ENCODE measurements at places on chromosomes 12 and 14.

- no peak for DNase-seq
Measured at GRCh38 chr14:90551070-90551704, 154.4 kb downstream of the CALM1 start.

GRCh38 chr12:127925971-127926370 is 341.0 kb upstream of the TMEM132C start:
- no peak for DNase-seq

DNA sequence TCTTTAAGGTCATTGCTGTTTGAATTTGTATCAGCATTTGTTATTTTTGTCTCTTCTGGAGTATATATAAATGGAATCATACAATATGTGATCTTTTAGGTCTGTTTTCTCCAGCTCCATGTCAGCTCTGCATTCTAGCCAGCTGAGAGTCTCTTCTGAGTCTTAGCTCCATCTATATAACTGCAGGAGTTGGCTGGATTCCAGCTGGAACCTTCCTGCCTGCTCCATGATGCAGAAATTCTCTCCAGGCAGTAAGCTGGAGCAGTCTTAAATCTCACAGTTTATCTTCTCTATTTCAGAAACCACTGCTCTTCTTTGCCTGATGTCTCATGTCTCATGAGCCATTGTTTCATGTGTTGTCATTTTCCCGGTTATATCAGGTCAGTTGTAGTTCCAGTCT is 827.6 kb downstream of the NRXN3 start:
- DNase-seq, result no peak

- no peak for DNase-seq
Measured at GRCh38 chr12:12786351-12786705, 869 bp downstream of the APOLD1 start.

GRCh38 chr12:122563361-122563760 is 36.3 kb downstream of the KNTC1 start:
- DNase-seq, result no peak

DNA sequence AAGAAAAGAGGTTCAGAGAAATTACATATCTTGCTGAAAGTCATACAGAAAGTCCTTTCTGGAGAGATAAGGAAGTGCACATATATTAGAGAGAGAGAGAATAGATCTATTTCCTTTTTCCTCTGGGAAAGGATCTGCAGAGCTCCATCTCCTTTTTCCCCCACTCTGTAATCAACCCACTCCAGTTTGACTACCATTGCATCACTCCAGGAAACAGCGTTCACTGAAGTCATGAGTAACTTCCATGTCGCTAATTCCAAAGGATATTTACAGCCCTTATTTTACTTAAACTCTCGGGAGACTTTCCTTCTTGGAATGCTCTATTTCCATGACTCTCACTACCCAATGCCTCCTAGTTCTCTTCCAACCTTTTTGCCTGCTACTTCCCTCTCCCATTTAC is 72.5 kb upstream of the PARP11 start:
- no peak for DNase-seq

DNA sequence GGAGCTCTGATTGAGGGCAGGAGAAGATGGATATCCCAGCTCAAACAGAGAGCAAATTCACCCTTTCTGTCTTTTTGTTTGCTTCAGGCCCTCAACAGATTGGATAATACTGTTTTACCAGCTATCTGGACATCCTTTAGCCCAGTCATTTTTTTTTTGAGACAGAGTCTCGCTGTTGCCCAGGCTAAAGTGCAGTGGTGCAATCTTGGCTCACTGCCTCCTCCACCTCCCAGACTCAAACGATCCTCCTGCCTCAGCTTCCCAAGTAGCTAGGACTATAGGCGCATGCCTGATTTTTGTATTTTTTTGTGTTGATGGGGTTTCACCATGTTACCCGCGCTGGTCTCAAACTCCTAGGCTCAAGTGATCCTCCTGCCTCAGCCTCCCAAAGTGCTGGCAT is 40.8 kb downstream of the ARF6 start:
- no peak for DNase-seq

GRCh38 chr12:92036771-92037453 is 108.7 kb downstream of the BTG1 start:
- DNase-seq, result no peak

- DNase-seq, result no peak
Measured at GRCh38 chr12:108373111-108373510, 34.0 kb upstream of the CMKLR1 start.

DNA sequence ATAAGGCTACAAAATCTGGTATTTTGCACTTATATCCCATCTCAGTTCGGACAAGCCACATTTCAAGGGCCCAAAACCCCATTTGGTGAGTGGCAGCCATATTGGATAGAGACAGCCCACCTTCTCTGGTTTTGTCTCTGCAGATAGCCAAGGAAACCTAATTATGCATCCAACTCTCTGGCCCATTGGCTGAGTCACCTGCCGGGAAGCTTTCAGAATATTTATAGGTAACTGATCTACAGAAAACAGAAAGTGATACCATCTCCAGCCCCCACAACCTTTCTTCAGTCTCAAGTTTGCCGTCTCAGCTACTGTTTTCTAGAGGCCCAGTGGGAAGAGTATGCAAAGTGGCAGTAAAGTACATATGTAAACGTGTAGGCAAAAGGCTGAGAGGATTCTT is 33.7 kb upstream of the PPP1CC start:
- no peak for DNase-seq

GRCh38 chr12:109592905-109593272 is 19.3 kb downstream of the MVK start:
- DNase-seq, result no peak

DNA sequence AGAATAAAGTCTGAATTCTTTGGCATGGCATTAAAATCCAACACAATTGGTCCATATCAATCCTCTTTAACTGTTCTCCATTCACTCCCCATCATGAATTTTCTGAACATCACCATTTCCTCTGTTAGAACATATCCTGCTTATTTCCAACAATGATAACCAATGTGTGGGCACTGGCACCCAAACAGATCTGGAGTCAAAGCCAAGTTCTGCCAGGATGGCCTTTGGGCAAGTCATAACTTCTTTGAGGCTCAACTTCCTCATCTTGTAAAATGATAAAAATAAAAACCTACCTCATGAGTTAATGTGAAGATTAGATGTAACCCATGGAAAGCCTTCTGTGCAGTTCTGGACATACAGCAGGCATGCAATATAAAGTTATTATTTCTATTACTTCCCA is 12.5 kb downstream of the PAWR start:
- no peak for DNase-seq

GRCh38 chr12:51472984-51473383 is 48.4 kb downstream of the SLC4A8 start:
- no peak for DNase-seq

- no peak for DNase-seq
Measured at GRCh38 chr12:61009192-61009591, 1251.0 kb upstream of the USP15 start.

DNA sequence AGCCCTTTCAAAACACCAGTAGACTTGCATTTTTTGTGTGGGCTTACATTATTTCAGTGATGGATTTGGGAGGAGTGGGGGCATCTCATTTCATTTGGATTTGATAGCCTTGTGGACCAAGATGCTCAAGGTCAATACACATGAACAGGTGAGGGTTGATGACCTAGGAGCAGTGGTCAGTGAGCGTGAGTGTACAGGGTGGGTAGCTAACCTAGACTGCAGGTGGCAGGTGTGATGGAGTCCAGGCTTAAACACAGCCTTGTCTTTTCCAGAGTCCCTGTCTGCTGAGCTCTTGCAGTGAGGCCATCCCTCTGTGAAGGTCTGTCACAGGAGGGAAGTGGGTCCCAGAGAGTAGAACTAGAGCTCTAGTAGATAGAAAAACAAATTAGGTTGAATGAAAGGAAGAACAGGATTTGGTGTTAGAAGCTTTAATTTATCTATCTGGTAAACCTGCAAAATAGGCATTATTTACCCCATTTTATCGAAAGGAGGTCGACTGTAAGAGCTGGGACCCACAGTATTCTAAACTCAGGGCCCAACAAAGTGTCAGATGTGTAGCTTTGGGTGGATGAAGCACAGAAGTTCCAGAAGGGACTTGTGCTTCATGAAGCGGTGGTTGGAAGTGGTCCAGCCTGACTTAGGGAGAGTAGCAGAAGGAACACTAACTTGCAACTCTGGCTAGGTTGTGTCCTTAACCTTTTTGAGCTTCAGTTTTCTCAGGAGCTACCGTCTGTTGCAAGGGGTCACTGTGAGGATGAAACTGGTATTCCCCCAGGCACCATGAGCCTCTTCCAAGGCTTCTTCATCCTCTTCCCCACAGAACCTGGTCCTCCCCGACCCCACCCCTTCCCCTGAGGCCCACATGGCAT is 18.2 kb downstream of the RPS6KL1 start:
- DNase-seq, result no peak

DNA sequence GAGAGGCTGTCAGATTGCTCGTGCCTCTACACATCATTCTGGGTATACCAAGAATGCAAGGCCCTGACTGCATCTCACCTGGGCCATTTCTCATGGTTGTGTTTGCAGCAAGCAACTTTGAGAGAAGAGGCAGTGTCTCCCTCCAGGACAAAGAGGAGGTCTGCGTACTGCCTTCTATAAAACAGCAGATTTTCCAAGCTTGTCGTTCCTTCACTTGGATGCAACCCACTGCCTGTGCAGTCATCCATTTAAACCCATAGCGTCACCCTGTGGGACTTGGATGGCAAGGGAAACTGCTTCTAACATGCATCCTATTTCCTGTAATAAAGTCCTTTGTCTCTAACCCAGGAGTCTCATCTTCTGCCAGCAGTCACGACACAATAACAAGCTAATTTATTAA is 1.3 kb downstream of the POMT2 start:
- DNase-seq, result no peak

DNA sequence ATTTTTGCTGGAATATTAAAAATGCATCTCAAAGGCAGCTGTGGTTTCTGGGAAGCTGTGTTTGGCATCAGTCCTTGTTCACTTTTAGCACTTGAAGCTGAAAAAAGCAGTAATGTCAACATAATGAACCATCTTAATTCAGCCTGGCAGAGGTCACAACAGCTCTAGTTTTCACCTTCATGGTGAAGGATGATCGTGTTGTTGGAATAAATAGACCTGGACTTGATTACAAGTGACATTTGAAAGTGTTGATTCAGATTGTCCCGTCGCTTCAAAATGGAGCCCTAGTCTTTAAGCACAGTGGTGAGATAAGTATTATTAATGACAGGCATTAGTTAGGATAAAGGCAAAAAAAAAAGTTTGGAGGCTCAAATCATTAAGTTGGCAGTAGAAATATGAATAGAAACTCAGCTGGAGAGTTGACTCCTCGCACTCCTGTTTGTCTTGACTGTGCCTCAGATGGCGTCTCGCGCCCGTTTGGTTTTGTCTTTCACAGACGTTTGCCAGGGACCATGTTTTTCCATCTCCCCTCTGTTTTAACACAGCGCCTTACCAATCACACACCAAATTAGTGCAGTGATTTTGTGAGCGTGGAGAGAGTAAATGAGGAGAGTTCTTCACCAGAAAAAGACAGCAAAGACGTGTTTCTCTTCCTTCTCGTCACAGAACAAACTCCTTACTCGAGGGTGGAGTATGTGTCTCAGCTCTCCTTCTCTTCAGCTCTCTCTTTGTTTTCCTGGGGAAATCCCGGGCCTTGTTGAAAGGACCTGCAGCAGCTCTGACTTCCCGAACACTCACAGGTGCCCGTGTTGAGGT is 53.4 kb upstream of the MMP17 start:
- no peak for DNase-seq

GRCh38 chr12:46386360-46386867 is 13.8 kb upstream of the SLC38A2 start:
- no peak for DNase-seq

DNA sequence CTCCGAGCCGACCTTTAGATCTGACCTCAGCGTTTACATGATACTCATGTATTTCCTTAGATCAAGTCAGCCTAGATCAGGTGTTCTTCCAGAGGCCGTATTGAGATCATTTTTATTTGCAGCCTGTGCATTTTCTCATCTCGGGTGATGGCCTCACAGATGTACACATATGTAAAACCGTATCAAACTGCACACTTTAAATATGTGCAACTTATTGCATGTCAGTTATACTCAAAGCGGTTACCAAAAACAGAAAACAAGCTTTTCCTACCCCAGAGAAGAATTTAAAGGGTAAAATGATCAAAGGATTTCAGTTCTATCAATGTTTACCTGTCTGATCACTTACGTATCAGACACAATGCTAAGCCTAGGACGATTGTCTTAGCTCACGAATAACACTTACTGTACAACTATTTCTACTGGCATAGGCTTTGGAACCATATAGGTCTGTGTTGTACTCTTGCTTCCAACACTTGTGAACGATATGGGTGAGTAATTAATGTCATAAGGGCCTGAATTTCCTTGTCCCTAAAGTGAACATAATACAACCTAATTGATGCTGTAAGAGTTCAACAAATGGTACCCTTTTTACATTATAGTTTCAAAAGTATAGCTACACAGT is 628 bp upstream of the LLPH start:
- DNase-seq, result no peak

GRCh38 chr14:34693228-34693939 is 21.0 kb downstream of the CFL2 start:
- DNase-seq, result no peak

- DNase-seq, result no peak
Measured at GRCh38 chr12:85693093-85693665, 143.0 kb downstream of the RASSF9 start.

DNA sequence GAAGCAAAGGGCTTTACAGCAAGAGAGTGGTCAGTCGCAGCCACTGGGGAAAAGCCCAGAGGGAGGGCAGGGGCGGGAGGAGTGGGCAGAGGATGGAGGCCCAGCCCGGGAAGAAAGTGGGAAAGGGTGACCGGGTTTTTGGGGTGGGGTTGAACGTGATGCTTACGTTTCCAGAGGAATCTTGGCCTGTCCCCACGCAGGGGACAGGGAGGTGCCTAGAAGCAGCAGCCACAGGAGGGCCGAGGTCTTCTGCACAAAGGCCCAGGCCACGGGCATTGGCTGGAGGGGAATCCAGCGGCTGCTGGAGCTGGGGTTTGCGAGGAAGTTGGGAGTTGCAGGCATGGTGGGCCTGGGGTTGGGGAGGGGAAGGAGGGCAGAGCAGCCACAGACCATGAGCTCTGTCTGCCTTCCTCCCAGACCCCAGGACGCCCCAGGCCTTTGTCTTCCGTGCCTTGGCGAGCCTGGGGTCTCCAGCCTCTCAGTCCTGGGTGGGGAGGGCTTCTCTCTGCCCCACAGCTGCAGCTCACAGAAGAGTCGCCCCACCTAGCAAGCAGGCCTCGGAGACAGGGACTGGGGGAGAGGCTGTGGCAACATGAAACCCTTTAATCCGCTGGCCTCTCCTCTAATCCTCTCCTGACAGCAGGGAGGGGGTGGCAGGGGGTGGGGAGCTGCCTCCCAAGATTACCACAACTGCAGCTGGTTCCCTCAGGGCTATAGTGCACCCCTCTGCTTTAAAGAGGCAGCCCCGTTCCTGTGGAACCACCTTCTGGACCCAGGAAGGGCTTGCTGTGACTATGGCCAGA is at the start of gene CACNA2D4:
Gene CACNA2D4 (minus strand): TSS at position 572 of the 803 bp plus-strand sequence. CDS start 179 bp downstream, at position 393.
- DNase-seq, result no peak

GRCh38 chr14:34843011-34843554 is 32.1 kb downstream of the BAZ1A start:
- DNase-seq, result no peak

GRCh38 chr12:49552014-49552413 is 13.2 kb downstream of the KCNH3 start:
- DNase-seq, result no peak

DNA sequence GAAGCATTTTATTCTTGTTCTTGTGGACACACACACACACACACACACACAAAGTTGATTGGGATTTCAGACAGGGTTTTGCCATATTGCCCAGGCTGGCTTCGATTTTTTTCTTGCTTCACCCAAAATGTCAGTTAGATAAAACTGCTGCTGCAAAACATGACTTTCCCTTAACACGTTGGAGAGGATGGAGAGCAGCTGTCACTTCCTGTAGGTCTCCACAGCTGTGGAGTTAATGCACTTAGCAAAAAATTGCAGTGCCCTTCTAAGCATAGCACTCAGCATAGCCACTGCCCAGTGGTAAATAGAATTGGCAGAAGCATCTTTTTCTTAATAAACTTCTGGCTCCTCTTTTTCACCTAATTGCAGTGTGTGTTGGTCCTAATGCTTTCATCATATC is 54.5 kb downstream of the PDZRN4 start:
- no peak for DNase-seq

All from cortex of kidney (tissue), 1 donor.